Sciatic nerve (tissue), 2 donors: ENCODE measurements at places on chromosomes 6 and 20.

DNA sequence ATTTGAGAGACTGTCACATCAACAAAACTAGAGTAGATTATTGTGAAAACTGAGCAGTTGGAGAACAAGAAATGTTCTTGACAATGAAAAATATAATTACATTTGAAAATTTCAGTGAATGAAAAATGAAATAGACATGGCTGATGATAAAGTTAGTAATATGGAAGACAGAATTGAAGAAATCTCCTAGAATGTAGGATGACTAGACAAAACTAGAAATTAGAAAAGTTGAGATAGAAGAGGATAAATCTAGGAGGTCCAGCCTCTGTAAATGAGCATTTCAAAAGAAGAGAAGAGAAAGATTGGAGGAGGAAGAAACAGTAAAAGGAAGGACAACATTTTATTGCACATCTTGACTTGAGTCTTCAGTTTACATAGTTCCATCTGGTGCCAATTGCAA is 178.7 kb downstream of the NFATC2 start:
- DNase-seq: no peak

DNA sequence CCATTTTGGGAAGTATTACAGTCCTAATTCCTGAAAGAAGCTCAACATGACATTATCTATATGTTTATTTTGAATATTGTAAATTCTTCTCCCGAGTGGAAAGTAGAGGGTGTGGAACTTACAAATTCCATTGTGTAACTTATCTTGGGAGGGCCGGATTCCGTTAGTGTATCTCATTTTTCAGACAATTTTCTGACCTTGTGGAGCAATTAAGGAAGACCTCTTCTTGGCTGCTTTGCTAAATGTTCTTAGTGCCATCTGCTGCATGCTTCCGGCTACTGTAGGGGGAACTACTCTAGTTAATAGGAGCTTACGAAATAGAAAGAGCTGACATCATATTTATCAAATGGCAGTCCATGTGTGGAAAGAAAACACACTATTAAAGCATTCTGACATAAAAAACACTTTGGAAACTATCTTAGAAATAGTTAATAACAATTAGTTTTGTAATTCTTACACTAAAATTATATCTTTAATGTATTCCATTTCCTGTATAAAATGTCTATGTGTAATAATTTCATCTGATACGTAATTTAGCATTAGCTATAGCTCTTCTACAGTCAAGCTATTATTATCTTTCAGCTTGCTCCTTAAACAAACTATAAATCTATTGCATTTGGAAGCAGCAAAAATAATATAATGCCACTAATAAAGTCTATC is 41.5 kb upstream of the KCNQ5 start:
- DNase-seq: no peak

DNA sequence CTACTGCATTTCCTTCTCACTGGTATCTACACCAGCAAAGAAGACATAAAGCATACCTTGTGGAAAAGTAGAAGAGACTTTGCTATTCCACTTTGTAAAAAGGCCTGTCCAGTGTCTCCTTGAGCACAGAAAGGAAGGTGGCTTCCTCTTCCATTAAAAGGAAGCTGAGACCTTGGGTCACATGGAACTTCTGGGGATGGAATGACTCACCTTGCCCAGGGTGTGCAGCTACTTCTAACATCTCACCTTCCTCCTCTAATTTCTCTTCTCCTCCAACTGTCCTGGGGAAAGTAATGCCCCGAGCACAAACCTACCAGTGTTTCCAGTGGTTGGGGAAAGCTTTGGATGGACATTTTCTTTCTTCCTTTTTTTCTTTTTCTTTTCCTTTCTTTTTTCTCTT is 848.8 kb upstream of the MAP3K7 start:
- DNase-seq: no peak

DNA sequence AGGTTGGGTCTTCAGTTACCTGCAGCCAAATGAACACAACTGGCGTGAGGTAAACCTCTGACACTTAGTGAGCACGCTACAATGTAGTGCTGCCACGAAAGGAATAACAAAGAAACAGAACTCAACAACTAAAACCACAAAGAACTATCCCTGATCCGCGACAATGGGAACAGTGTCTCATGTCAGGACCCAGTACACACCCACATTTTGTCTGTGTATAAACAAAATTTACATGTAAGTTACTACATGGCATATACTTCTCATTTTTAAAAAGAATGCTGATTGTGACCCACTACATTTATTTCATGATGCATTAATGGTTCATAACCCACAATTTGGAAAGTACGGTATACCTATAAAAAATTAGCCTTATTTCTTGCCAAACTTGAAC is 14.1 kb downstream of the FKBP1A start:
- DNase-seq: no peak

- DNase-seq: no peak
These were observed 229.7 kb upstream of the PMEPA1 start for GRCh38 chr20:57939499-57939898.

- no peak for DNase-seq
These were observed 48.1 kb downstream of the HMGCLL1 start for GRCh38 chr6:55530931-55531330.

DNA sequence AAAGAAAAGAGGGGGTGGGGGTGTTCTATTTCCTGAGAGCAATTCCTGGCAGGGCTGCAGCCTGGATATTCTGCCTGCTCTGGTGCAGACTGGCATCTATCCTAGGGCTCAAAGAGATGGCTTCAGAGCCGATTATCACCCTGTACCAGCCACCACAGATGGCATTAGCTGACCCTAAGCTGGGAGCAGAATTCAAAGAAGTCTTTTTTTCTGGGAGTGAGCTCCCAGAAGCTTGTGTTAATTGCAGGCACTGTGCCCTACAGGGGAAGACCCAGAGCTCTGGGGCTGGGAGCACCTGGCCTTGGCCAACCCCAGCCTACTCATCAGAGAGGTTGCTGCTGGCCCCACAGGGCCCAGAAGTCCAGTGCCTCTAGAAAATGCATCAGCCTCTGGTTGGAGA is 85.9 kb downstream of the PXDC1 start:
- no peak for DNase-seq

- no peak for DNase-seq
These were observed 613.1 kb downstream of the PKHD1 start for GRCh38 chr6:51474022-51474975.

GRCh38 chr20:18527836-18528235 is 20.1 kb downstream of the SEC23B start:
- DNase-seq: no peak

GRCh38 chr6:77650098-77650663 is 2.7 kb upstream of the MEI4 start:
- DNase-seq: peak; percentile 59

- no peak for DNase-seq
These were observed 274.9 kb downstream of the UTRN start for GRCh38 chr6:144559865-144560593.

GRCh38 chr6:130583268-130583667 is 217.5 kb downstream of the TMEM200A start:
- no peak for DNase-seq
